ENCODE measurements at places on chromosomes 7 and 10.

DNA sequence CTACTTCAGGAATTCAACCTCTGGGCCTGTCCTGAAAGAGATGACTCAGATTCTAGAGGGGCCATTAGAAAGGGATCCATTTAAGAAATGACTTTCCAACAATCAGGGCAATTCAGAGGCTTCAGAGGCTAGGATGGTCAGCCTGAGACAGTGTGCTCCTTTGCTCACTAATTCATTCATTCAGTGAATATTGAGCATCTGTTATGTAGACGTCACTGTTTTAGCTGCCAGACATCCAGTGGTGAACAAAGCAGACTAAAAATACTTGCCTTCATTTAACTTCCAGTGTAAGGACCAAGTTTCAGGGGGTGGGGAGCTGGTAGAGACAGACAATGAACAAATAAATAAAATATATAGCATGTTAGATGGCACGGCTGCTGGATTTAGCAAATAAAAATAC is 1.6 kb downstream of the KIAA1217 start:
- no peak for DNase-seq

GRCh38 chr10:98135222-98135899 is 904 bp downstream of the R3HCC1L start:
- no peak for DNase-seq

DNA sequence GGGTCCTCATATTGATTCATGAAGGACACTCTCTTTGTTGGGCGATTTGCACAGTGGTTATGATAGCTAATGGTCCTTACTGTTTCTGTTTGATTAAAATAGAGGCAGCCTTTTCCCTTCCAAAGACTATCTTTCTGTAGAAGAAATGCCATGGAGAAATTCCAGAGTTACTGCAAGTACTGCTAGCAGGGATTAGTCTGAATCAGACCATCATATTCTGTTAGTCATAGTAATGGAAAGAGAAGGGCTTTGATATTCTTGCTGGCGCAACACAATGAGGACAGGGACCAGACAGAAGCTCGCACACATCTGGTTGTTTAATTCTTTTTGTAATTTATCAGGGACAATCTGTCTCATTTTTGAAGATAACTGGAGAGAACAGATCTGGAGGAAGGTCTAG is 304.5 kb upstream of the FZD8 start:
- no peak for DNase-seq

DNA sequence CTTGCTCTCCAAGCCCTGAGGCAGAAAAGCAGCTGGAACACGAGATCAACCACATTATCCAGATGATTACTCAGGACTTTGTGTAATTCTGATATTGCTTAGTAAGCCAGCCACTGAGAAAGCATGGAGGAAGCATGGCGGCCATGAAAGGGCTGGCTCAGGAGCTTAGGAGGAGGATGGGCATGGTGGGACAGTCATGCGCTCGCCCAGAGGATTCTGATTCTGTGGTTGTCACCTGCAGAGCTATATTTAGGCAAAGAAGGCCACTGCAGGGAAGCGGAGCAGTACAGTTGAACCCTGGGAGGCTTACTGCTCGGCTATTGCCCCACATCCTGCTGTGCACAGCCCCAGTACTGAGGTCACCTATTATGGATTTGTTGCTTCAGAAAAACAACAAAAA is 128.8 kb upstream of the DNAJB12 start:
- DNase-seq = no peak

- DNase-seq = no peak
Measured at GRCh38 chr10:88060762-88061161, 197.3 kb downstream of the PTEN start.

DNA sequence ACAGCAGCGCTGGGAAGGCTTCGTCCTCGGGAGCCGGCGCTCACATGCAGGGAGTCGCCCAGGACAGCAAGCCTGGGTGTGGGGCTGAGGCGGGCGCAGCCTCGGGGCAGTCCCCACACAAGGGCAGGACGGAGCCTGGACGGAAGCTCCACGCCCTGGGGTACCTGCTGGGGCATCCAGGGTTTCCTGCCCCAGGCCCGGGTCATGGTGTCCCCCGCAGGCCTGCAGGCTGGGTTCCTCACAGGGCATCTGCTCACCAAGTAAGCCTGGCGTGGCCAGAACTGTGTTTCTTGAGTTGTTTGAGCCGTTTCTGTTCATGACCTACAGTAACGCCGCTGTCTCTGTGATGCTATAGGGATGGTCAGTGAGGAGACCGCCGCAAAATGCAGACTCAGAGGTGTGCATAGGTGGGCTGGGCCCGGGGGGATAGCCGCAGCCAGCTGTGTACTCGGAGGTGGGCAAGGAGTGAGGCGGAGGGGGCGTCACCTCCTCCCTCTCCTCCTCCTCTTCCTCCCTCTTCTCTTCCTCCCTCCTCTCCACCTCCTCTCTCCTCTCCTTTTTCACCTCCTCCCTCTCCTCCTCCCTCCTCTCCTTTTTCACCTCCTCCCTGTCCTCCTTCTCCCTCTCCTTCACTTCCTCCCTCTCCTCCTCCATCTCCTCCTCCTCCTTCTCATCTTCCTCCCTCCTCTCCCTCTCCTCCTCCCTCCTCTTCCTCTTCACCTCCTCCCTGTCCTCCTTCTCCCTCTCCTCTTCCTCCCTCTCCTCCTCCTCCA is 438.9 kb downstream of the DNAJB6 start:
- no peak for DNase-seq

DNA sequence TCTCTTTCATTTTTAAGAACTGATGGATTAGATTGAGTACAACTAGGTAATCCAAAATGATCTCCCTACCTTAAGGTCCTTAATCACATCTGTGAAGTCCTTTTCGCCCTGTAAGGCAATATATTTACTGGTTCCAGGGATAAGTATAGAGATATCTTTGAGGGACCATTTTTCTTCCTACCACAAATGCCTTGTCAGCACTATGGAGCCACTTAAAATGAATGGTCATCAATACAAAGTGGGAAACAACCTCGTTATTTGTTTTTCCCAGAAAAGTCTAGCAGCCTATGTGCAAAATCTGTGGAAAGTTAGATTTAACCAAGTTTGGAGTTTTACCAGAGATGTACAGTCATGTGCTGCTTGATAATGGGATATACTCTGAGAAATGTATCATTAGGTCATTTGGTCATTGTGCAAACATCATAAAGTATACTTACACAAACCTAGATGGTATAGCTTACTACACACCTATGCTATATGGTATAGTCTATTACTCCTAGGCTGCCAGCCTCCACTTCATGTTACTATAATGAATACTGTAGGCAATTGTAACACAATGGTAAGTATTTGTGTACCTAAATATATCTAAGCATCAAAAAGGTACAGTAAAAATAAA is 366.2 kb upstream of the TMEM229A start:
- DNase-seq = no peak

DNA sequence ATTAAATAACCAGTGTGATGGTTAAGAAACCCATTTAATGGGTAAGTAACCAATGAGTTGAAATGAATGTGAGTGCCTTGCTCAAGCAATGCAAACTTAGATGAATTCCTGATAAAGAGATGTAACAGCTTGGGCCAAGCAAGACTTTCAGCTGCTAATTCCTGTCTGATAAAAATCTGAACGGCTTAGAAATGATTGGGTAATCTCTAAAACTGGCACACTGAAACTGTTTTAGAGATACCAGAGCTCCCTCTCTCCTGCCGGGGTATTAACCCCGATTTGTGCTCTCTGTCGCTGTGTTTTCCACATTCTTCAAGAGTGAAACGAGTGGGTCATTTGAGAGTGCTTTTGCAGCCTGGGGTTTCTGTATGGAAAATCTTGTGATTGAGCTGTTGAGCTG is 534.9 kb upstream of the GALNT17 start:
- no peak for DNase-seq

GRCh38 chr7:125149151-125149550 is 219.5 kb upstream of the POT1 start:
- DNase-seq = no peak

DNA sequence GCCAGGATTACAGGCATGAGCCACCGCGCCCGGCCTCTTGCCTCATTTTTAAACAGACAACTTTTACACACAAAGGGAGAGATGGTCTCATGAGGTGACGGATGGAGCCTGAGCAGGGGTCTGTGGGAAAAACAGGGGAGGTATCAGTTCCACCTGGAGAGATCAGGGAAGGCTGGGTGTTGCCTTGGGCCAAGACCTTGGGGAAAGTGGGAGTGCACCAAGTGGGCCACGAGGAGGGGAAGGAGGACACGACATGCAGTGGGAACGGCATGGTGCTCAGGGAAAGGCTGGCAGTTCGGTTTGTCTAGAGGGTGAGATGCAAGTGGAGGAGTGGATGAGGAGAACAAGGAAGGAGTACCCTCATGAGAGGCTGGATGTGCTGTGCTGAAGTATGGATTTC is 8.9 kb upstream of the ZNF777 start:
- DNase-seq = no peak

DNA sequence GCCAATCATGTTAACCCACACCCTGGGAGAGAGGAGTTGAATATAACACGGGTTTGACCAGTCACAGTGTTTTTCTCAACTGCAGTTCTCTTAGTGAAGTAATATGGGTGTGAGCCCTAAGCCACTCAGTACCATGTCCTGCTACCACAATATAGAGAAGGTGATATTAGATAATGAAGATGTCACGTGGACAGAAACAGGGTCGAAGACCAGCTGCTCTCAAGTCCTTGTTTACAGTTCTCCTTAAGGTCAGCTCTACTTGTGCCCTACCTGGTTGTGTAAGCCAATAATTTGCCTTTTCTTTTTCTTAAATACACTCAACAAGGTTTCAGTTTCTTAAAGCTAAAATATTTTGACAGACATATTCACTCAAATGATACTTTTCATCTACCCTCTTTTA is 128.3 kb upstream of the POT1 start:
- DNase-seq = no peak

GRCh38 chr10:101912561-101913179 is 69.1 kb upstream of the KCNIP2 start:
- DNase-seq = no peak

- DNase-seq = no peak
Measured at GRCh38 chr10:80730522-80730921, 192.8 kb downstream of the SH2D4B start.

- no peak for DNase-seq
Measured at GRCh38 chr10:121070275-121071070, 219.3 kb downstream of the WDR11 start.

GRCh38 chr10:128633864-128634540 is 507.8 kb upstream of the MKI67 start:
- DNase-seq = no peak

DNA sequence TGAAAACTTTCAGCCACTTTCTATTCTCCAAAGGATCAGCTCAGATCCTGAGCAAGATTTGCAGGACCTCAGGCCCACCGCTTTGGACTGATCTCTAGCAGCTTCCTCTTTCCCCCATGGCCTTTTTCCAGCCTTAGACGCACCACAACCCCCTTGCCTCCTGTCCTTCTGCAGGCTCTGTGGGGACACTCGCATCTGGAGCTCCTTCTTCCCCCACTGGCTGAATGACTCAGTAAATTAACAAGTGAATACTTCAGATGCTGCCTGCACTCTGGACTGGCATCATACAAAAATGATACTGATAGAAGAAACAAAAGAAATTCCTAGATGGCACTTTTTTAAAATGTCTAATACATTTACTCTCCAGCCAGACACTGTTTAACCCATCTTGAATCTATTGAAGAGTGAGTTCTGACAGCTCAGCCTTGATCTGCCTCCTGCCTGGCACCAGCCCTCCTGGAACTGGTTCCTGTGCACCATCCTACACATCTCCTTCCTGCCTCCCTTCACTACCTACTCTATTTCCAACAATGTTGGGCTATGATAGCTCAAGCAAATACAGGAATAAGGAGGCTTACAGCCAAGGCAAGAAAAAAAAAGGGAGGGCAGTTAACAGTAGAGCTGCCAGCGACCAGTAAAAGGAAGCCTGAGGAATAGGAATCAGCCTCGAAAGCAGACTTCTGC is 3.3 kb downstream of the FRMPD2 start:
- DNase-seq = no peak

GRCh38 chr10:84493951-84494848 is 165.8 kb downstream of the CCSER2 start:
- no peak for DNase-seq

DNA sequence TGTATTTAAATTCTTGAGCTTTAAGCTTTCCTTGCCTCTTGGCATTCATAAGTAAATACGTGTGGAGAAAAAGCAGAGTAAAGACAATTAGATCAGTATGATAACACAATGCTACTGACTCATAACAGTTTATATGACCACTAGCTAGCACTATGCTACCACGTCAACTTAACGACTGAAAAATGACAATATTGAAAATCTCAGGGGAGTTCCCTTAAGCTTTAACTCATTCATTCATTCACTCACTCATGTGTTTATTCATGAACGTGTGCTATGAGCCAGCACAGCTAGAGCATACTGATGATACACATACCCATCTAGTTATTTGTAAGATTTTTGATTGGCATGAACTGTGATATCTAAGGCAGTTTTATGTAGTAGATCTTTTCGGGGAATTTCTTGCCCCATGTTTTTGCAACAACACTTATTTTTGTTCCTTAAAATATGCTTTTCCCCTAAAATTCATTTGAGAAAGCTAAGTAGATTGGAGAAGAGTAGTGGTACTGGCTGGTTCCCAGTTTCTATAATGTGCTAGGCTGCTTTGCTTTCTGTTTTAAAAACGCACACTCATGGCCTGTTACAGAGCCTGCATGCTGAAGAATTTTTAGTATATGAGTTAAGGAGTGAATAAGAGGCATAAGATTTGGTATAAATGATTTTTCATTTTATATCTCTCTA is 57.4 kb upstream of the ACBD5 start:
- DNase-seq = no peak

GRCh38 chr10:107418085-107418806 is 253.7 kb upstream of the SORCS1 start:
- DNase-seq = no peak

GRCh38 chr10:72913287-72913686 is 19.7 kb downstream of the OIT3 start:
- DNase-seq = no peak

GRCh38 chr10:72146071-72146470 is 57.7 kb upstream of the SPOCK2 start:
- DNase-seq = no peak

GRCh38 chr7:27953361-27953760 is 213.4 kb downstream of the TAX1BP1 start:
- no peak for DNase-seq

DNA sequence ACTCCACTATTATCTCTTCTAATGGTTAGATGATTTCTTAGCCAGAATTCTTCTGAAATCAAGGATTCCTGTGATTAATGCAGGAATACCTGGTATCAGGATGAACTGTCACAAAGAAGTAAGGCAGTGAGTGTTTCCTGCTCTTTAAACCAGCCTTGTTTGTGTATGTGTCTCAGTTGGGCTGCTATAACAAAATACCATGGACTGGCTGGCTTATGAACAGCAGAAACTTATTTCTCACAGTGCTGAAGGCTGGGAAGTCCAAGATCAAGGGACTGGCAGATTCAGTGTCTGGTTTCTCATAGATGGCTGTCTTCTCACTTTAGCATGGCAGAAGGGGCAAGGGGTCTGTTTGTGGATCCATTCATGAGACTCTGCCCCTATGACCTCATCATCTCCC is 42.7 kb downstream of the LRMDA start:
- no peak for DNase-seq

Measured in stimulated activated CD8-positive, alpha-beta memory T cell treated with anti-CD3 and anti-CD28 coated beads, Interleukin-7, amount 100 ng/mL, for 1 hour (primary cell).